ENCODE measurements at places on chromosomes 4 and X.

DNA sequence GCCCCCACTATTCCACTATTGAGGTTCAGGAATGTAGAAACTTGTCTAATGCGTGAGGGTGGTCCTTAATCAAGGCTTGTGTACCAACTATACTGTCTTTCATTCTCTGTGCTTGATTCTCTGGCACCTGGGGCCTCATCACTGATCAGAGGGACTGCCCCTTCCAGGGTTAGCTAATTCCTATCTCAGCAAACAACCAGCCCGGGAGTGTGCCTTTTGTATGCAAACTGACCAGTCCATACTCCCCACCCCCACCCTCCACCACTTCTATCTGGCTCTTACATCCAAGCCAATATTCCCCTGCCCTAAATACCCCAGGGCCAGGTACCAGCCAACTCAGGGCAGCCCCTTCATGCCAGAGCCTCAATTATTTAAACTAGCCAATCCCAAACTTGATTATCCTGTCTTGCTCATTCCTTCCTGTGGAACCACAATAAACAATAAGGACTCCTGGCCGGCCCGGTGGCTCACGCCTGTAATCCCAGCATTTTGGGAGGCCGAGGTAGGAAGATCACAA lies 59.3 kb downstream of the FTHL17 start:
- no peak for DNase-seq

GRCh38 chr4:80305466-80305865 lies 30.1 kb upstream of the CFAP299 start:
- DNase-seq: no peak

DNA sequence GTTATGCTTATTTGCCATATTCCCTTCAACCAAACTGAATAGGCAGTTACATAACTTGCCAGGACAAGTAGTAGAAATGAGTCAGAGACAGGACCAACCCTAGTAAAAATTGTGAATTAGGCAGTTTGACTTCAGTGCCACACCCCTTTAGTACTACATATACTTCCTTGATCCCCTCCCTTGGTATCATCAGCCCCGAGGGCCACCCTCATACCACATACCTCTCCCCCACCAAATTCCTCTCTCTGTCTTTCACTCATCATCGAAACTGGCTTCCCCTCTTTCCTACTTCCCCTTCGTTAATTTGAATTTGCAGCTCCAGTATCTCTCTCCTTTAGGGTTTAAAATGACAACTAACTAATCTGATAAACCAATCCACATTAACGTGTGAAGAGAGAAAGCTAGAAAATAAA lies 7.9 kb upstream of the PTPN13 start:
- DNase-seq: no peak

DNA sequence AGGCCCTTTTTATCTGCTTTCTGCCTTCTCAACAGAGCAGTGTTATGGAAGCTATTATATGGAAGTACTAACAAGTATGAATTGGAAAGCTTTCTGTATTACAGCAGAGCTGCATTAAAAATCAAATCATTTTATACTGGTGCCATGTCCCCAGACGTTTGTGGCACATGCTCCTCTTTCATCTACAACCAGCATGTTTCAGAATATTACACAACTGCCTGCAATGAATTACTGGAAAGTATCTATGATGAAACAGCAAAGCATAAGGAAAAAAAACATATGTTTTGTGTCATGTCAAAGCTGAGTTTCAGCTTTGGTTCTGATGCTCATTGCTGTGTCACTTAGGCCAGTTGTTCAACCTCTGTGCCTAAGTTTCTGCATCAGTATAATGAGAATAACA lies 576.8 kb downstream of the GBA3 start:
- no peak for DNase-seq

GRCh38 chrX:13165266-13166189 lies 121.1 kb upstream of the FAM9C start:
- DNase-seq: no peak

GRCh38 chrX:2664502-2664901 lies 26.6 kb upstream of the CD99 start:
- peak; percentile 26 for DNase-seq

DNA sequence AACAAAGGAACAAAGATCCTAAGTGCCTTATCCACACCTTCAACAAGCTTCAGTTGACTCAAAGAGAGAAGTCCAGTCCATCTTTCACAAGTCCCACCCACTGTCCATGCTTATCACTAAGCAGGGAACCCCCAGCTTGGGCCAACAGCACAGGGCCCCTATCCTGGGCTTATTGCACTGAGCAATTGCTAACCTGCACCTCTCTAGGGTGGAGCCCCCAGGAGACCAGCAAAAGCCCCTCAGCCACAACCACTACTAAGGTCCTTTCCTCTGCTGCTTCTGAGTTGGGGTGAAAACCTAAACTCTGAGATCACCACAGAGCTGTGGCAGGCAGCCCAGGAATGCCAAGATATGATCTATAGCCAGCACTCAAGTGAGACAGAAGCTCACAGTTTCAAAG lies 96.7 kb upstream of the PBDC1 start:
- DNase-seq: no peak

DNA sequence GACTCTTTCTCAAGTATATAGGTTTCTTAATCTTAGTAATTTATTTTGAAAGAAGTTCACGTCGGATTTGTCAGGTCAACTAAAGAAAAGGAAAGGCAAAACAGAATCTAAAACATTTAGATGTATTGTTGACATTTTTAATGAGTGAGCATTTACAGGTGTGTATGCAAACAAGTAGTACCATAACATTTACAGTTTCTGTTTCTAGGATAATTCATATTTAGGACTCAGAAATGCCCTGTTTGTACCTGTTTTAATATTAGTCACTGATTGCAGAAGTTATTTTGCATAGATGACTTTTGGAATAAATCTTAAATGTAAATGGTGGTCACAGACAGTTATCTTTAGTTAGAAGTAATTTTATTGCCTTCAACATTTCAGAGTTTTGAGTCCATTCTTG lies 151.3 kb upstream of the NUDT6 start:
- no peak for DNase-seq

- no peak for DNase-seq
Observed at GRCh38 chrX:103155201-103155600, 59.7 kb upstream of the BEX4 start.

- no peak for DNase-seq
Observed at GRCh38 chr4:174111422-174111821, 172.0 kb downstream of the FBXO8 start.

- no peak for DNase-seq
Observed at GRCh38 chr4:31104577-31104976, 384.4 kb downstream of the PCDH7 start.

DNA sequence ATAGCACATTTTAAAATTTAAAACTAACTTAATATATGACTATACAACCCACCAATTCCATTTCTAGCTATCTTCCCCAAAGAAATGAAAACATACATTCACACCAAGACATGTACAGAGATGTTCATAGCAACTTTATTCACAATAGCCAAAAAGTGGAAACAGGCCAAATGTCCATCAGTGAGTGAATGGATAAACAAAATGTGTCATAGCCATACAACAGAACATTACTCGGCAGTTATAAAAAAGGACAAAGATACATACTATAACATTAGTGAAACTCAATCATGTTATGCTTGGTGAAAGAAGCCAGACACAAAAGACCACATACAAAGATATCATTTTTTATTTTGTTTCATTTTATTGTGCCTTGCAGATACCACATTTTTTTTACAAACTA lies 396.8 kb downstream of the PACRGL start:
- DNase-seq: no peak

- no peak for DNase-seq
Observed at GRCh38 chr4:97016186-97016907, 1126.9 kb downstream of the STPG2 start.

- peak; percentile 25 for DNase-seq
Observed at GRCh38 chrX:133794126-133794525, 191.3 kb downstream of the GPC3 start.

GRCh38 chrX:131979116-131979515 lies 44.0 kb upstream of the STK26 start:
- DNase-seq: no peak

DNA sequence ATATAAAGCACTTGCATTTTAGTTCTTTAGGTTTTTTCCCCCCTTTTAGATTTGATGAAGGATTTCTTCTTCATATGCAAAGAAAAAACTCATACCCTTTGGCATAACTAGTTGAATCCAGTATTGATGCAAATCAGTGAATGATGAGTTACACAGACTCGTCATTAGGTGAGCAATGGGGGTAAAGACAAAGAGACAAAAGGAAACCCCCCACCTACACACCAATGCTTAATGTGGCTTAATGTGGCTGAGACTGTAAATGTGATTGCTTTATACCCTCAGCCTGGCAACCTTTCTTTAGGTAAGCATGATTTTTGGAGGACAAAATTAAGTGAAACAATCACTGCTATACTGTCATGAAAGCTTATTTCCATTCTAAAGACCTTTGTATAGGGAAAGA lies 39.5 kb downstream of the CD40LG start:
- no peak for DNase-seq

GRCh38 chrX:130287071-130287770 lies 18.5 kb upstream of the ZNF280C start:
- peak; percentile 69 for DNase-seq

DNA sequence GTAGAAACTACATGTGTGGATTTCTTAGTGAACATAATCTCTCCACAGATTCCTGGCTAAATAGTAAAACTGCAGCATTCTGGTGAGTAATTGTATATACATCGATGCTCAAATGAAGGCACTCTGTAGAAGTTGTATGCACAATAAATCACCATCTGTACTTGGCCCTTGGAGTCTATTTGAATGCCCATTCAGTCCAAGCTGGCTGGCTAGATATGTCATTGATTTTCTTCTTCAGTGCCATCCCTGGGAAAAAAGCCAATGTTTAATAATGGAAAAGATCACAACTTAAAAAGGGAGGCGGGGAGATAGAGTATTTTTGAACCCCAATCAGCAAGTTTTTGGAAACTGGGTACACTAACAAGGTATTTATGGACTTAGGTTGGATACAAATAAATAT lies 381.0 kb upstream of the TEX13C start:
- no peak for DNase-seq

GRCh38 chr4:140826701-140827027 lies 70.5 kb upstream of the TBC1D9 start:
- DNase-seq: no peak

DNA sequence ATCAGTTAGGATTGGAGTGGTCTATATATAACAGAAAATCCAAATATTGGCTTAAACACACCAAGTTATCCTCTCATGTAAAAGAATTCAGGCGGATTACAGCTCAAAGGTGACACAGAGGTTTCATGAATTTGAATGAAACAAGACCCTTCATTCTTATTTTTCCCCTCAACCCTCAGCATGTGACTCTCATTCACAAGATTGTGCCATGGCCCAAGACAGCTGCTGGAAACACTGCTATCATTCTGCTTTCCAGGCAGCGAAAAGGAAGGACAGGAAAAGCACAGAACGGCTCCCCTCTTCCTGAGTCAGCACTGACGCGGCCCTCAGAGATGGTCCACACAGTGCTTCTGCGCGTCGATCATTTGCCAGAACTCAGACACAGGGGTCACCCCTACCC lies 891.0 kb upstream of the FRG1 start:
- DNase-seq: no peak

- no peak for DNase-seq
Observed at GRCh38 chr4:41622787-41623186, 84.8 kb downstream of the LIMCH1 start.

DNA sequence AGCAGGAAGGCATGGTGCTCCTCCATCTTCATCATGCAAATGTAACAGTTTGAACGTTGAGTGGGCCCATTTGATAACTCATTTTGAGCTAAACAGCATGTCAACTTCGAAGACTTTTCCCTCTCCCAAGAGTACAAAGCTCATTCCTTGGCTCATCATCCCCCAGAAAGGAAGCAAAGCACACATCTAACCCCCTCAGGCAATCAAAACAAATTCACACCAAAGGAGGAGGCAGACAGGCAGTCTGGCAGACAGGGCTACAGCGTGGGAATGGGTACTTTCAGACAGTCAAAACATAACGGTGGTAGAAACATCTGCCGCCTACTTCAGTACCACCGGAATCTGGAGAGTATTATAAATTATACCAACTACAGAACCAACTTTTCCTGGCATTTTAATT lies 81.7 kb downstream of the PCDH19 start:
- no peak for DNase-seq

- no peak for DNase-seq
Observed at GRCh38 chr4:111453216-111453615, 692.0 kb upstream of the FAM241A start.

DNA sequence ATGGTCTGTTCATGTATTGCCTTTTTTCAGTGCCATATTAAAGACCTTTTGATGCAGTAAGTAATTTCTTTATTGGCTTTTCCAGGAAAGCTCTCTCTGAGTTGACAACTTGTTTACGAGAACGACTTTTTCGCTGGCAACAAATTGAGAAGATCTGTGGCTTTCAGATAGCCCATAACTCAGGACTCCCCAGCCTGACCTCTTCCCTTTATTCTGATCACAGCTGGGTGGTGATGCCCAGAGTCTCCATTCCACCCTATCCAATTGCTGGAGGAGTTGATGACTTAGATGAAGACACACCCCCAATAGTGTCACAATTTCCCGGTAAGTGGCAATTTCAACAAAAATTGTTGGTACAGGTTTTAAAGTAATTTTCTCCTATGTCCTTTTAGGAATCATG lies 148.0 kb downstream of the STIM2 start:
- DNase-seq: no peak

GRCh38 chr4:66465111-66465510 lies 794.8 kb upstream of the EPHA5 start:
- DNase-seq: no peak

GRCh38 chr4:159655547-159655946 lies 552.7 kb downstream of the RAPGEF2 start:
- no peak for DNase-seq

DNA sequence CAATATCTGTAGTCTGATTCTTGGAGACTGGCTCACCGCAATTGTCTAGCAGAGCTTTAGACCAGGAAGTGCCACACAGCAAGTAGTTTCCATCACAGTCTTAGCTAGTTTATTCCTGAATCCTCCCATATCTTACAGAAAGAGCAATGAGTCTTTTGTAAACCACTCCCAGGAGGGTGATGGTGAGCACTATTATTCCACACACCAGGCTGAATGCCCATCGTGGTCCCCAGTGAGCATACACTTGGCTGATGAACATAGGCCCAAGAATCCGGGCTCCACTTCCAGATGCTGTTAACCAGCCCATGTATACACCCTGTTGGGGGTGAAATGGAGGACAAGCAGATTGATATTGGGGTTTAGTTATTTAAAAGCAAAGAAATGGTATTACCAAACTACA lies 39.8 kb downstream of the PLK4 start:
- DNase-seq: no peak

Measured in large intestine (tissue), 12 donors.